ENCODE measurements at places on chromosomes 16 and 17.

GRCh38 chr16:17658881-17659280 is 188.1 kb upstream of the XYLT1 start:
- DNase-seq = no peak

GRCh38 chr17:3635474-3636153 is 436 bp downstream of the SHPK start:
- DNase-seq = no peak

GRCh38 chr16:71637398-71637797 is 11.4 kb downstream of the MARVELD3 start:
- DNase-seq = no peak

- no peak for DNase-seq
These were observed 11.3 kb downstream of the CPNE7 start for GRCh38 chr16:89586853-89587252.

GRCh38 chr16:83402160-83402814 is 405.5 kb upstream of the HSBP1 start:
- no peak for DNase-seq

DNA sequence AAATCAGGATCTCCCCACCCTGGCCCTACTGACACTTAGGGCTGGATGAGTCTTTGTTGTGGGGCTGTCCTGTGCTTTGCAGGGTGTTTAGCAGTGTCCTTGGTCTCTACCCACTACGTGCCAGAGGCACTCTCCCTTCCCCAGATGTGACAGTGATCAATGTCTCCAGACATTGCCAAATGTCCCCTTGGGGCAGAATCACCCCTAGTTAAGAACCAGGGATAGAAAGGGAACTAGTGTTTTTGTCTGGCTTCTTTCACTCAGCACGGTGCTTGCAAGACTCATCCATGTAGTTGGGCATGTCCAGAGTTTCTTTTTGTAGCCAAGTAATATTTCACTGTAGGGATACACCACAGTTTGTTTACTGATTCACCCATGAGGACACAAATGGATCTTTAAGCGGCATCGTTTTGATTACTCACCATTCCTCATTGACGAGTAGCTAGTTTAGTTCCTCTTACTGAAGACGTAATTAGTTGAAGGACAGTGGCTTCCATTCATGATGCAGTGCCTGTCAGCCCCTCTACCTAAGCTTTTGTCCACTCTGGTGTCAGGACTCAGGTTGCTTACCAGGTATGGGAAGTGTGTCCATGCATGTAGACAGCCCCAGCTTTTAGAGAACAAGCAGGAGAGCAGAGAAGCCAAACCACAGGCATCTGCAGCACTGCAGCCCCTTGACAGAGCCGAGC is 26.0 kb upstream of the ITGB4 start:
- DNase-seq = no peak

DNA sequence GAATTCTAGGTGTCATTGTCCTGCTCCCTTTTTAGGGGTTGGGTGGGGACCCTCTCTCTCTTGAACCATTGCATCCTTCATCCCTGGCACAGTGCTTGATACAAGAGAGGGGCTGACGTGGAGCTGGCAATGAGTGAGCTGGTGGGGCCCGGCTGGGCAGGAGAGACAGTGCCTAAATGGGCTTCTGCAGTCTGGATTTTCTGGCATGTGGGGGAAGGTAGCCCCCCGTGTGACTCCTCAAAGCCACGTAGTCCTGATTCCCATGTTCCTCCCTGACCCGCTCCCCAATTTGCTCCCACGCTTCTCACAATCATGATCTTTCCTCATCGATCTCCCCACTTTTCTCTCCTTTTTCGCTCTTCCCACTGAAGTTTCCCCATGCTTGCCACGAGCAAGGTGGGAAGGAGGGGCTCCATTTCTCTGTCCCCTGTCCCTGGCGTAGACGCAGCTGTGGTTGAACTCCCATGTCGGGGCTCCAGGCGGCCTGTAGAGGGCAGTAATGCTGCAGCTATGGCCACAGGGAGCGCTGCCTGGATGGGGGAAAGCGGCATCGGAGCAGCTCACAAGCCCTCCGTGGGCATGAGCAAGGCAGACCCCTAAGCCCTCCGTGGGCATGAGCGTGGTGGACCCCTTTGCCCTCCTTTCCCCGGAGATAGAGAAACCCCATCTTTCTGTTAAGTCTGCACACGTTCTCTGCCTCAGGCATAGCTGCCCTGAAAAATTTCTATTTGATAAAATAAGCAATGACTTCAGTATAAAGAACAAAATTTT is 47.5 kb downstream of the HAPSTR1 start:
- no peak for DNase-seq

GRCh38 chr17:75769536-75769935 is 4.5 kb upstream of the GALK1 start:
- peak; percentile 56 for DNase-seq

GRCh38 chr16:86991679-86992078 is 325.5 kb downstream of the C16orf95 start:
- DNase-seq = no peak

- no peak for DNase-seq
These were observed 1.8 kb upstream of the PCGF2 start for GRCh38 chr17:38750044-38750311.

DNA sequence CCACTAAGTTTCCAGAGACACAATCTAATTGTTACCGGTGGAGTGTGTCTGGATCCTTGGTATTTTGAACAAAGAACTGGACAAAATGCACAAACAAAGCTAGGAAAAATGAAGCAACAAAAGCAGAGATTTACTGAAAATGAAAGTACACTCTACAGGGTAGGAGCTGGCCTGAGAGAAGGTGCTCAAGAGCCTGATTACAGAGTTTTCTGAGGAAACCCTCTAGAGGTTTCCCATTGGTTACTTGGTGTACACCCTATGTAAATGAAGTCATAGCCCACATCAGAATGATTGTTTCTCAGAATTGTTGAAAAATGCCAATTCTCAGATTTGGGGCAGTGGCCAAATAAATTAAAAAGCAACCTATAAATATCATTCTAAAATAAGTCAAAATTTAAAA is 436.4 kb downstream of the KCNJ18 start:
- DNase-seq = no peak

DNA sequence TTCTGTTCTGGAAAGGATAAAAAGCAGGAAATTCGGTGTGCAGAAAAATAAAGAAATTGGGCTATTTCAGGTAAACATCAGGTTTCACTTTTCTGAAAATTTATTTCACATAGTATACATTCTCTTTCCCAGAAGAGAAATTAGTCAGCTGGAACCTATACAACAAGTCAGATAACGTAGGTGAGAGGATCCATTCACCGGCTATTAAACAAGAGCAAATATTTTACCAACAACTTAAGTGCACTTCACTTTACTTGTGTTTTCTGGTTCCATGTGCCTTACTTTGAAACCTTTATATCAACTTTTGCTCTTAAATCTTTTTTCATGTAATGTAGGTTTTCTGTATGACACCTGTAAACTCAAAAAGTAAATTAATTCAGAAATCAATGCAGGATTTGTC is 839.7 kb downstream of the CDH11 start:
- DNase-seq = no peak

- peak; percentile 31 for DNase-seq
These were observed 251.6 kb upstream of the TNRC6C start for GRCh38 chr17:77706938-77707337.

DNA sequence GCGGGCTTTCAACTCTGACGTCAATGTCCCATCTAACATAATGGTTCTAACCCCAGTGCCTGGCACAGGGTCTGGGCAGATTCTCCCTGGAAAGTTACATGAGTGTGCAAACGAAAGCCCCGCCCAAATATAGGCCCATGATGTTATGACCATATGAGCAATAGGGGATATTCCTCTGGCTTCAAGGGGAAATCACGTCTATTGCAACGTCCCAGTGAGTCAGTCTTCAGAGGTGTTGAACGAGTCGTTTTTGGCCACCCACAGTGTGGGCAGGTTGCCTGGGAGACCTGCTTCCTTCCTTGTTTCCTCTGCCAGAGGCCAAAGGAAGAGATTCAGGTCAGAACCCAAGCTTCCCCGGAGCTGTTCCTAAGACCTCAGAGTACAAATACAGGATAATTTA is 30.3 kb downstream of the PIK3R5 start:
- no peak for DNase-seq

DNA sequence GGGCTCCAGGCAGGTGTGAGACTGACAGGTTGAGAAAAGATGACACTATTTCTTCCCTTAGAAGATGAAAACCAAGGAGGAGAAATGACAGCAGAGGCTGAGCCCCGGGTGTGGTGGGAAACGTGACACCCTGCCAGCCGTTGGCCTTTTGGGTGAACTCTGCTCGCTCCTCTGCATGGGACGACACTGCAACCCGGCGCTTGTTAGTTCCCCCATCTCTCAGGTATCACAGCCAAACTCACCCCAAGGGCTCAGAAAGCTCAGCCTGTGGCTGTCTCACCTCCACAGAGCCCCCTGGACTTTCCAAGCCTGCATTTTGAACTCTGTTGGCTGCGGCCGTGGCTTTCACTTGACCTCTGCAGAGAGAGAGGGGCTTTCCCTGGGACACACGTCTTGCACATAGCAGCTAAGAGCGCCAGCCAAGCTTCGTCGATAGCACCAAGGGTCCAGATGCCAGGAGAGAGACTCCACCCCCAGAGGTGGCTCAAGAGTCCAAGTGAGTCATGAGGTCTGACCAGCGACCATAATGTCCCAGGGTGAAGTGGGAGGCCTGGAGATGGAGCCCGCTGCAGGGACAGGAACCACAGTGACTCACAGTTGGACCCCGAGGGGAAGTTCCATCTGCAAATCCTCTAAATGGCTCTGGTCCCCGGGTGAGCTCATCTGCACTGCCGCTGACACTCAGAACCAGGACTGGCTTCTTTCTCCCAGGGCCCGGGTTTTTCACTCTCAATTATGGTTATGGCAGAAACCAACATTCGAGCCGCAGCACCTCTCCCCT is 301.9 kb downstream of the SOX9 start:
- DNase-seq = peak; percentile 78

DNA sequence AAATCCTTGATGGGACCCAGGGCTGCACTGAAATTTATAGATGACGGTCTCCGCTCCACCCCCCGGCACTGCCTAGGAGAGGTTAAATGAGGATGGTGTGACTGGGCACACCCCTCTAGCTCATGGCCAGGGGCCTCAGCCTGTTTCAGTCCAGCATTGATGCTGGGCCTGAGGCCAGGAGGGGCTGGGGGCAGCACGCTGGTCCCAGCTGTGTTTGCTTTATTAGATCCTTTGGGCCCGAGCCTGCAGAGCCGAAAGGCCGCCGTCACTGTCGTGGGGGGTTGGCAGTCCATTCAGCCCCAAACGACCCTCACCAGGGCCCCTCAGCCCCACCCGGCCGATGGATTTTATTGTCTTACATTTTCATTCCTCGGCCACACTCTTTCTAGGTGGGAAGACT is 10.8 kb upstream of the DOK4 start:
- no peak for DNase-seq

GRCh38 chr17:82967268-82968032 is 112.0 kb upstream of the METRNL start:
- peak; percentile 62 for DNase-seq

GRCh38 chr16:72291531-72291981 is 119.6 kb upstream of the PMFBP1 start:
- no peak for DNase-seq

DNA sequence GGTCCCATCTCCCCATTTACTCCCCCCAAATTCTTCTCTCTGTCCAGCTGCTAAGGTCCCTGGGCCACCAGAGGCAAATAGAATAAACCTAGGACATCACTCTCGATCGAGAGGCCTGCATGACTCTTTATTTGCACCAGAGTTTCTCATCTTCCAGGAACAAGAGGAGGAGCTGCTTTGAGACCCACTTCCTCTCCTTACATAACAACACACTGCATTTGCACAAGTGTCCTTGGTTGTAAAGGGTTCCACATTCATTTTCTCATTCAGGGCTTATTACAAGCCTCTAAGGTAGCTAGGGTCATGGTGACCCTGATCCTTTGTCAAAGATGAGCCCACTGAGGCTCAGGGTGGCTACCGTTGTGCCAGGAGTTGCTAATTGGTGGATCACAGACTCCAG is 38.1 kb upstream of the RHOT1 start:
- DNase-seq = no peak

- DNase-seq = no peak
These were observed 616.3 kb upstream of the CDH8 start for GRCh38 chr16:62652441-62653120.

- no peak for DNase-seq
These were observed 18.9 kb downstream of the TVP23A start for GRCh38 chr16:10799736-10800135.

- no peak for DNase-seq
These were observed 36.2 kb downstream of the STH start for GRCh38 chr17:46035112-46035818.

DNA sequence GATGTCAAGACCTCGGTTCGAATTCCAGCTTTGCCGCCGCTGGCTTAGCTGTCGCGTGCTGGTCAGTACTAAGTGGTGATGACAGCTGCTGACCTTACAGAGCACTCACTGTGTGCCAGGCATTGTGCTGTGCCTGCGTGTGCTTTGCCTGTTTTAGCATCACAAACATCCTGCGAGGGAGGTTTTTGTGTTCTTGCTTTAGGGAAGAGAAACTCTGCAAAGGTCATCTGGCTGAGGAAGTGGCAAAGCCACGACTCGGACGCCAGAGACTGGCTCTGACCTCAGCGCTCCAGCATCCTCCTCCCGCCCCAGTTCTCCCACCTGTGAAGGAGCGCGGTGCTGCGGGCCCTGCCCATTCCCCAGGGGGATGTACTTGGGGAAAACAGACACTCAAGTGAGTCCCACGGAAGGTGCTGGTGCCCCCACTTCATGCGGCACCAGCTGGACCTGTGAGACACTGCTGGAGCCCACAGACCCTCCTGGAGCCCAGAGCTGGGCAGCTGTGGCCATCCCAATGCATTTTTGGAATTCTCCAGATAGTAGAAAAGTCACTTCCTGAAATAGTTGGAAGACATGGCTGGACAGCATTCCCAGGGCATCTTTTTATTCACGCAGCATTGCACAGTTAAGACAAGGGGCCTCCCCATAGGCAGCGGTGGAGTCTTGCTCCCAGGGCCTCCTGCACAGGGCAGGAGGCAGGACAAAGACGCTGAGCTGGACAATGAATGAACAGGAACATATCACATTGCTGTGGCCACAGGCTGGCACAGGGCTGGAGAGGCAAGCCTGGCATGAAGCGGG is 20.0 kb upstream of the HERPUD1 start:
- DNase-seq = no peak

DNA sequence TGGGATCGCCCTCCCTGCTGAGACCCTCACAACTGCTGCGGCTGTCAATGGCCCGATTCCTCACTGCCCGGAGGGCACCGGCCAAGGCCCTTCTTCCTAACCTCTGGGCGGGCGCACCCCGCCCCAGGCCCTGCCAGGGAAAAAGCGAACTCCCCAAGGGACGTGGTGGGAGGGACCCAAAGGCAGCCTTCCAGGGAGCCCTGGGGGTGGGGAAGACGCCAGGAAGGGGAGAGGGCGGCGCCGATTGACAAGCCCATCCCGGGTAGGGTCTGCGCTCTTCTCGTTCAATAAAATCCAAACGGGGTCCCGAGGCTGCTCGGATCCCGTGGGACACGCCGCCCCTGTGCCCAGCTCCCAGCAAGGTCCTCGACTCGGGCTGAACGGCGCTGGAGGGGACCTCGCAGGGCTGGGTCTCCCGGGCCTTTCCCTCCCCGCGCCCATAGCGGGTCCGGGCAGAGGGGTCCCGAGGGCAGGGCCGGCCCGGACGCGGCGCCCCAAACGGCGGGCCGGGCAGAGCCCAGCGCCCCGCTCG is 416 bp downstream of the KIFC3 start:
- DNase-seq = no peak

GRCh38 chr16:51359141-51359955 is 208.3 kb upstream of the SALL1 start:
- no peak for DNase-seq
